ENCODE measurements at places on chromosomes 6 and 20. TPM values are rescaled to one million over a fixed set of nuclear protein-coding genes. Genes with fewer than 3 reads are reported as not detected.

DNA sequence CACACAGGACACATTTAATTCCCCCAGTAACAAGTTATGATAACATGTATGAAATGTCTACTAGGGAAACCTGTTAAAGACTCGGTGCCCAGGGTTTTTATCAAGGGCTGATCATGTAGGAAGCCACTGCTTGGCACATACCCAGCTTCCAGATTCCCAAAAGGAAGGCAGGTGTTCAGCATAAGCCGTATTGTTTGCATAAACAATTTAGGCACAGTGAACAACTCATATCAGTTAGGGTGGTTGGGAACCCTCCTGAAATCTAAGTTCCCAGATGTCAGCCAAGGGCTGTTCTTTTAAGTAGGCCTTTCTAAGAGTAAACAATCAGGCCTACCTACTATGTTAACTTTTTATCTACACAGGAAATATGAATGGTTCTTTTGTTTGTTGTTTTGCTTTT, 74.1 kb downstream of the ASXL1 start:
- no peak for DNase-seq

DNA sequence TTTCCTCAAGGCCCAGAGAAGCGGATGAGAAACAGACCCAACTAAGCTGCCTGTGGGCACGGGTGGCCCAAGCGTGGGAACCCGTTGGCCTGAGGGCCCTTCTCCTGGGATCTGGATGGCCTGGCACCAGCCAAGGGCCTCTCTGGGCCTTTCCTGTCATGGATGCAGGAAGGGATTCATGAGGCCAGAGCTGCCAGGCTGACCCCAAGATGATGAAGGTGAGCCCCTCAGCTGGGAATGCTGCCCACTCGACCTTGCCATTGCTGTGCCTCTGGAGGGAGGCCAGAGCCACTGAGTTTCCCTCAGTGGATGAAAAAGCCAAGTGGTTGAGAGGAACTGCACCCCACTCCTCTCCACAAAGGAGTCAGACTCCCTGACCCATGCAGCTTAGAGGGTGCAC, 171.2 kb downstream of the VEGFA start:
- DNase-seq: no peak

GRCh38 chr6:13434777-13435176, 52.6 kb downstream of the GFOD1 start:
- no peak for DNase-seq

DNA sequence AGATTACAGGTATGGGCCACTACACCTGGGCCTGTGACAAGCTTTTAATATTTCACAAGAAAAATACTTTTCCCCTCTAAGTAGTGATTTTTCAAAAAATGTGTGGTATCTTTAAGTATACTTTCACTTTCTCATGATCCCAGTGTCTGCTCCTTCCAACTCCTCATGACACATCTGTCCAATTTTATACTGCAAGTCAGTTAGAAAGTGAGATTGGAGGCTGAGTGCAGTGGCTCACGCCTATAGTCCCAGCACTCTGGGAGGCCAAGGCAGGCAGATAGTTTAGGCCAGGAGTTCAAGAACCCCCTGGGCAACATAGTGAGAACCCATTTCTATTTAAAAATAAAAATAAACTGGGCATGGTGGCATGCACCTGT, 20.2 kb downstream of the PIM1 start:
- DNase-seq: no peak

- DNase-seq: no peak
Observed at GRCh38 chr6:154995254-154996015, at the start of gene TIAM2. Gene TIAM2, plus strand, starts transcription at chr6:154995315. Its CDS starts 133,909 bp downstream, at chr6:155129224.

DNA sequence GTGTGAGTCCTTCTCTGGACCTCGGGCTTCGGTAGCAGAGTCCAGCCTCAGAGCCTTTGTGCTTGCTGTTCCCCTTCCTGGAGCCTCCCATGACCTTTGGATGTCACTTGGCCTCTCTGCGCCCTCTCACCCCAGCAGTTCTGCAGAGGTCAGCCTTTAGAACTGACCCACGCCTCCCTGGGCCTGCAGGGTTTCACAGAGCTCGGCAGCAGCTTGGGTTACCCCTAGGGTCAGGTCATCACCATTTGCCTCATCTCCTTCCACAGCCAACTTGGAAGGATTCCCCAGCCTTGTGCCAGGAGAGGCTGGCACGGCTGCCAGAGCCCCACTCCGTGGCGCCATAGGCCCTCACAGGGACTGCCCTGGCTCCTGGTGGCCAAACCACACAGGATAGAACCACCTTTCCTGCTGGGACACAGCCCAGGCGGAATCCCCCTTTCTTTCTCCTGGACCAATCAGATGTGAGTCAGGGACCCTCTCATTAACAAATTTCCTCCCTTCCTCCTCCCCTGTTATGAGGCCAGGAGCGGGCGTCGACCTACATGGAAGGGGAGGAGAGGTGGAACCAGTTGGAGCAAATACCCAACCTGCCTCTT, 13.9 kb upstream of the SIRPA start:
- DNase-seq: no peak

COL10A1 gene
- total RNA-seq: not detected

KCNB1 gene
- total RNA-seq: 0.05 TPM

MDFI gene
- total RNA-seq: 0.21 TPM
